Upper lobe of right lung (tissue), 1 donor: ENCODE measurements at places on chromosomes 3 and 15.

DNA sequence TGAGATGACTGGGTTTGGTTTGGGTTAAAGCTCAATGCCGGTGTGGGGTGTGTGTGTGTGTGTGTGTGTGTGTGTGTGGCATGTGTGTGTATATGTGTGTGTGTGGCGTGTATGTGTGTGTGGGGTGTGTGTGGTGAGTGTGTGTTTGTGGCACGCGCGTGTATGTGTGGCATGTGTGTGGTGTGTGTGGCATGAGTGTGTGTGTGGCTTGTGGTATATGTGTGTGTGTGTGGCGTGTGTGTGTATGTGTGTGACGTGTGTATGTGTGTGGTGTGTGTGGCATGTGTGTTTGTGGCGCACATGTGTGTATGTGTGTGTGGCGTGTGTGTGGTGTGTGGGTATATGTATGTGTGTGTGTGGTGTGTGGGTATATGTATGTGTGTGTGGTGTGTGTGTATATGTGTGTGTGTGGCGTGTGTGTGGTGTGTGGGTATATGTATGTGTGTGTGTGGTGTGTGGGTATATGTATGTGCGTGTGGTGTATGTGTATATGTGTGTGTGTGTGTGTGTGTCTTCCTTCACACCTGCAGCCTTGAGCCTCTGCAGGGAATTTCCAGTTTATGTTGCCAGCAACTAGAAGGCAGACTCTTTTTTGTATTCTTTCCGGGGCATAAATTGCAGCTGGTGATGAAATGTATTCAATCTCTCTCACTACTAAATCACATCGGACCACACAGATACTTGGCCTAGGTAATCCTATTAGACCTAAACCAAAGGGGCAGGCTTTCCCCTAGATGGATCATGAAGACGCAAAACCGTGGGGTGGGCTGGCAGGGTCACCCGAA, 34.8 kb downstream of the CHRD start:
- DNase-seq, result peak; percentile 37

DNA sequence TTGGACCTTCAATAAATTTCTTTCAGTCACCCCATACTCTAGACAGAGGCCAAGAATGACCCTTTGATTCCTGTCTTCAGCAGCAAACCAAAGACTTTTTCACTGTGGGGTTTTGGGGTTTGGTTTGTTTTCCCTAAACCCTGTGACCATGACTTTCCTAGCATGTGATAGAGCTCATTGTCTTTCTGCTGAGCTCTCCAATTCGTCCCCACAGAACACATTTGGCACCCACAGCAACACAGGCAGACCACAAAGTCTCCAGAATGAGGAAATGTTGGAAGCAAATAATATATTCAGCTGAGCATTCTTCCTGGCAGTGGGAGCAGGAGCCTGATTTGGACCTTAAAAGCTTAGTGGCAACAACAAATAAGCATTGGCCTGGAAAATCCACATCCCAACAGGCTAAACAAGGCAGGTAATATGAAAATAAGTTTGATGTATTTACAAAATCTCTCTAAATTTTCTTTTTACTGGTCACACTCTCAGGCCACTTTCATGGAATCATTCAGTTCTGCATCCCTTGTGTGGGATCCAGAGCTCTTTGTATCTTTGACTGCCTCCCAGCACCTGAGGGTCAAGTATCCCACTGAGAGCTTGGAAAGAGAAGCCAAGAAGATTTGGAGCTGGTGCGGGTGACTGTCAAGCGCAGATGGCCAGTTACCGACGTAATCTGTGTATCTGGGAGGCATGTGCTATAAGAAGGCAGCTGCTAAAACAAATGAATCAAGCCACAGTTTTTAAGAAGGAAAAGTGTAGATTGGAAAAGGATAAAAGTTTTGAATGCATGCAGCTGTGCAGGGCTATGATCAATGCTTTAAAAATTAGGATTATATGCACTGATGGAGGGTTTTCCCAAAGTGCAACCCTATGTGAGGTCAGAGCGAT, 36.5 kb upstream of the CPB1 start:
- DNase-seq, result no peak

DNA sequence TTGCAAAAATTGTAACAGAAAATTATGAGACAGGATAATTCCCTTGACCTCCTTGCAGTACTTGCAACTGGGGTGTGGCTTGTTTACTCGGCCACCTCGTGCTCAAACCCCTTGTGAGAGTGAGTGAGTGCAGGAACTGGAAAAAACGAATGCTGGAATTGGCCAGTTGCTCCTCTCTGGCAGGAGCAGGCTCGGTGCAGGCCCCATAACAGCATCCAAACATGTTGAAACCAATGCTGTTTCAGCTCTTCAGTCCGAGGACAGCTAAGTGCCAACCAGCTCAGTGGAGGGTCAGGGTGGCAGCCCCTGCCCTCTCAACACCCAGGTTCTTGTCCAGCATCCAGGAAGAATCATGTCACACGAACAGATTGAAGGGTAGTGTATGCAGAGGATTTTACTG, 36.9 kb downstream of the METTL6 start:
- no peak for DNase-seq

DNA sequence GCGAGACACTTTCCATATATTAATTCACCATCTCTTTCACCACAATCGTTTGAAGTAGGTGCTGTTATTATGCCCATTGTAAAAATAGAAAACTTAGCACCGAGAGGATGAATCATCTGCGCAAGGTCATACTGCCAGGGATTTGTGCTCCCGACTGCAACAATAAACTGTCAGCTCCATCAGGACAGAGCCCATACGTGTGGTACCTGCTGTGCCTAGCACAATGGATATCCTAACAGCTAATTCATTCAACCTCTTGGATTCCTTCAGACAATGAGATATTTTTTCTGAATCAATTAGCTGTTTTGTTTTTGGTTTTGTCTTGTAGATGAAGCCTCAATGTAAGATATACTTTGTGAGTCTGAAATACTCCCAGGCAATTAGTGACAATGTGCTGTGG, 32.3 kb upstream of the PROK2 start:
- no peak for DNase-seq

- DNase-seq, result no peak
Measured at GRCh38 chr3:53211706-53212702, 43.8 kb downstream of the TKT start.

DNA sequence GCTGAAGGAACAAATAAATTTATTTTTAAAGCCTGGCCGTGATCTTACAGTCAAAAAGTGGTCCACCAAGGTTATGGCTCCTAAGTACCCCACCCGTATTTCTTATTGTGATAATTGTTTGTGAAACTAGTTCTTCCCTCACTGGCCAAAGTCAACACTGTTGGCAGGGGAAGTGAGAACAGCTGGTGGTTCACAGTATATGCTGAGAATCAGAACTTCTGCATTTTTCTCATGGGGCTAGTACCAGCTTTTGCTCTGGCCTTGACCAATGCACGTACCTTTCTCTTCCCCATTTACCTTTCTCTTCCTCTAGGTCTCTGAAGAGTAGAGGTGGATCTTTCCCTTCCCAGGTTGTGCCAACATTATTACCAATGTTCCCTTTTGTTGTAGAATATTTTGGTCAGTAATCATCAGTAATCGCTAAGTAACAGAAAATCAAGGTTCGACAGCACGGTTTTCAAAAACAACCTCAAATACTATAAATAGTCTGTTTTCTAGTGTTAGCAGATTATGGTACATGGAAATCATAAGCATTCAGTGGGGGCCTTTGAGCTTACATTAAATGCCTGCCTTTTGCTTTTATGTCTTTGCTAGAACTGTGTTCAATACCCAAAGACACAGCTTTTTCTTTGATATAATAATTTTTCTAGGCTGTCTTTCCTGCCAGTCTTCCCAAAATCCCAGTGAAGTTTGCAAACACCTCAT, 268.0 kb downstream of the LPP start:
- DNase-seq, result no peak

DNA sequence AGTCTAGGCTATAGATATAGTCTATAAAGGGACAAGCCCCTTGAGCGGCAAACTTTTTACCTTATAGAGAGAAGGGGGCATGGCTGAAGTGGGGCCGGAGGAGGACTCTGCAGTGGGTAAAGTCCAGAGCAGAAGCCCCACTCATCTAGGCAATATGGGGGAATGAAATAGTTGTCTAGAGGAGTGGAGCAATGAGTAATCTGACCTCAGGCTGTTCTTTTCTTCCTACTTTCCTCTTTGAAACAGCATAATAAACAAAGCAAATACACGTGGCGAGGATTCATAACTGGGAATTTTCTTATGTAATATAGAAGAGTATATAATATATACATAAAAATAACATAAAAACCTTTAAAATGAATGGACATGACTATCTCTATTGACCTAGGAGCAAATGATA, 546.4 kb upstream of the ZNF385D start:
- DNase-seq, result no peak

- DNase-seq, result no peak
Measured at GRCh38 chr3:175338775-175339535, 479.8 kb downstream of the NAALADL2 start.

GRCh38 chr15:39404767-39405181, 176.1 kb upstream of the THBS1 start:
- no peak for DNase-seq

GRCh38 chr3:87088430-87088992, 97.6 kb upstream of the VGLL3 start:
- DNase-seq, result no peak

DNA sequence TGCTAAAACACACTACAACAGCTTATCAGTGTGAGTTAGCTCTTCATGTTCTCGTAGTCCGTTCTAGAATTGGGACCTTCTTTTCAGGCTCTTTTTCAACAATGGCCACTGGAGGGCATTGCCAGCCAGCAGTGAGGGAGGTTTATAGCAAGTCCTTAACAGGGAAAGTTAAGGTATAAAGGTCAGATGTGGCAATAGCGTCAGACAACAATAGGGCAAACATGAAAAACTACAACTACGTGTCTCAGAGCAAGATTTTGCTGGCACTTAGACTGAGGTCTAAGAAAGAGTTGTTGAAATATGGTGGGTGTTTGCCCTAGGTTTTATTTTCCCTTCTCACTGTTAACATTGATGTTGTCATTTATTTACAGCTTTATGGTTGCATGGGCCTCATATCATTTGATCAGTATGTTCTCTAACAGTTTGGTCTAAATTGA, 161.4 kb downstream of the GMNC start:
- DNase-seq, result no peak

DNA sequence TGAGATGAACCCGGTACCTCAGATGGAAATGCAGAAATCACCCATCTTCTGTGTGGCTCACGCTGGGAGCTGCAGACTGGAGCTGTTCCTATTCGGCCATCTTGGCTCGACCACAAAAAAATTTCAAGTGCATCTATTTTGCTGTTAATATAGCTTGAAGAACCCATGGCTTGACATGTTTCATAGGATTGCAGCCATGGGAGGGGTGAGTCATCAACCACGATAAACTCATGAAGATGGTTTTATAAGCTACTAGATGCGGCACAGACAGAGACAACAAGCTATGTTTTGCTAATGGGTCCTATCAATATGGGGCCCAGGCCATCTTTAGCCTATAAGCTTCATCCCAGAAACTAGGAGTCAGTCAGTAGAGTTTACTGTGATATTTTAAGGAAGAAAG, 100.4 kb upstream of the PHLDB2 start:
- DNase-seq, result no peak
